Left colon (tissue), 2 donors: ENCODE measurements at places on chromosomes 3 and 15. TPM values are rescaled to one million over a fixed set of nuclear protein-coding genes. Genes with fewer than 3 reads are reported as not detected.

PLCD1 gene
- 114 TPM for total RNA-seq

PLS1 gene
- total RNA-seq = 472 TPM

AMT gene
- 24.7 TPM for total RNA-seq

TTC23 gene
- 18.6 TPM for total RNA-seq

GOLGA8J gene
- not detected for total RNA-seq

MRAS gene
- total RNA-seq = 6.3 TPM

CHRD gene
- total RNA-seq = 2.1 TPM

FBXO40 gene
- total RNA-seq = not detected

LMAN1L gene
- 0.40 TPM for total RNA-seq

CCRL2 gene
- 18.3 TPM for total RNA-seq

TGM4 gene
- total RNA-seq = not detected

GRCh38 chr3:187264021-187264420 lies 27.5 kb downstream of the MASP1 start:
- no peak for DNase-seq

GRCh38 chr3:37620071-37620635 lies 241.5 kb upstream of the CTDSPL start:
- DNase-seq = no peak

GRCh38 chr15:68491415-68492106 lies 59.6 kb upstream of the ITGA11 start:
- DNase-seq = no peak

DNA sequence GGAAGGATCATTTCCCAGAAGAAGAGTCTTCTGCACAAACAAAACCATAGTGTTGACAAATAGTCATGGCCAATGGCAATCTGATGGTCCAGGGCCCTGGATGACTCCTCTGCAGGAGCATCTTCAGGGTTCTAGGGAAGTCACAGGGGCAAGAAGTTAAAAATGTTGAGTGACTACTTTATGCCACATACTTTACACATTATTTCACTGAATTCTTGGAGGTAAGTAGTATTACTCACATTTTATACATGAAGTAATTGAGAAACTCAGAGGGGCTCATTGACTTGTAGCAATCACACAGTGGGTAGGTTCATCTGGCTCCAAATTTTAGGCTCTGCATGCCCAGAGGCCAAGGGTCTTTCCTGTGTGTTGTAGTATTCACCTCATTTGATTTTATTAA lies 430.2 kb upstream of the MCTP2 start:
- no peak for DNase-seq

DNA sequence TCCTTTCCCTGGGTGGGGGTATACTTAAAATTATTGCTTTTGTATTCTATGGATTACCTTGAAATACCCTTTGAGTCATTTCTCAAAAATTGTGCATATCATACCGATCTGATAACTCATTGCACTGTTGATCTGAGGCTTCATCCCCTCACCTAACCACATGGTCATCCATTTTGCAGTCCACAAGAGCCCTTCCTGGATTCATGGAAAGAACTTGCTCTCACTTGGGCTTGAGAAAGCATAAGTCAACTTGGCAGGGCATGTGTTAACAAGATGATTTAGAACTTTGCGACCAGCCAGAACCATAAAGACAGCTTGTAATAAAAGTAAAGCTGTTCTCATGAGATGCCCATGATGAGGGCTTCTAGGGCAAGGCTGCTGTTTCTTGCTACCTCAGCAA lies 22.2 kb downstream of the MME start:
- no peak for DNase-seq

DNA sequence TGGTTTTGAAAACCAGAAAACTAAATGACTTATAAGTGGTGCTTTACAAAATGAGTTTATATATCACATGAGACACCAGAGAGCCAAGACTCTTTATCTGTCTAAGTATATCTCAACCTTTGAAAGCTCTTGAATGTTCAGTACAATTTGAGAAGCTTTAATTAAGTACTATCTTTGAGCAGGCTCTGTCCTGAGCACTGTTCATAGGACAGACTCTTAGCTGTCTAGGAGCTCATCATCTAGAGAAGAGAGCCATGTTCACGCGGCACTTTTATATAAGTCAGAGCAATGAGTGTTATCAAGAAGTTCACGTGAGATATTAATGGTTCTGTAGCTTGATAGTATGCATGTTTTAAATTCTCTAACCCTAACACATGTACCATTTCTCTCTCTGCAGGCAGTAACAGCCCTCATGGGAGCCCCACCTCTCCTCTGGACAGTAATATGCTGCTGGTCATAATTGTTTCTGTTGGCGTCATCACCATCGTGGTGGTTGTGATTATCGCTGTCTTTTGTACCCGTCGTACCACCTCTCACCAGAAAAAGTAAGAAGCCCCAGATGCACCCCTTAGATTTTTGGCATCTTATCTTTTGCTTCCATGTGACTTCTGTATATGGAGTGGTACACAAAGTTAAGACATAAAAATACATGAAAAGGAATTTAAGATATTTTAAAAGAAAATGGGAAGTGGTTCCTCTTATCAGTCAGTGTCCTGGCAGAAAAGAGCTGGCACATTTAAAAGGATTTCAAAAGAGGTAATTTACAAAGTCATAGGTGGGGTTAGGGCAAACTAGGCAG lies 86.0 kb downstream of the HCN4 start:
- DNase-seq = no peak

- no peak for DNase-seq
Observed at GRCh38 chr3:33159234-33159633, 45.4 kb downstream of the CRTAP start.

DNA sequence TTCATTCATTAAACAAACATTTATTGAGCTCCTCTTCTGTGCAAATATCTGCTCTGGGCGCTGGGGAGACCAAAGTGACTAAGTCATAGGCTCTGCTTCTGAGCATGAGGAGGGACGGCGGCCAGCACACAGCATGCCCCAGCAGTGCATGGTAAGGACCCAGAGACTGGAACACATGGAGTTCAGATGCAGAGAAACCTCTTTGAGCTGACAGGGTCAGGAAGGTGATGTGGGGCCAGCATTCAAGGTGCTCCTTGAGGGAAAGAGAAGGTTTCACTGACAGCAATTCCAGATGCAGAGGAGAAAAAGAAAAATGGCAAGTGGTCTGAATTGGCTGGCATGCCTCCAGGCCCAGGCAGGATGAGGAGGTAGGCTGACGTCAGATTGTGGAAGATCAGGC lies 234.5 kb downstream of the UACA start:
- DNase-seq = no peak

- no peak for DNase-seq
Observed at GRCh38 chr3:184129012-184129411, 6.1 kb upstream of the EIF2B5 start.

DNA sequence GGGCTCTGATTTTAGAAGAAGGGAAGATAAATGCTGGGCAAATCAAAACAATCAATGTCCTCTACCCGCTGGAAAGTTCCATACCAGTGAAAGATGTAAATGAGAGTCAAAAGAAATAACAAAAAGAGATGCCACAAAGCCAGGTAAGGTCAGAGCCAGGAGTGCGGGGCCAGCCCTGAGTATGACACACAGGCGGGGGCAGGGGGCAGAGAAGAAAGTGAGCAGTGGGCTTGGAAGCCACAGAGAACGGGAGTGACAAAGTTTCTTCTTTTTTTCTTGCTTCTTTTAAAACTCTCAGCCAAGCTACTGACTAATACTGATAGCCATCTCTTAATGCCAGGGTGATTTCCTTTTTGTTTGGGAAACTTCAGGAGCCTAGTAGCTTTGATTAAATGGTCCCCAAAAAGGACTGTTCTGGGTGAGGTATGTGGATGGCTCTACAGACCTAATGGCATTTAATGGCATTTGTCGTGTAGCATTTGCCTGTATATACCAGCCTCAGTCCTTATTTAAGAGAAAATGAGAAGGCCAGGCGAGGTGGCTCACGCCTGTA lies 23.1 kb upstream of the TSEN2 start:
- DNase-seq = no peak

- DNase-seq = peak; percentile 94
Observed at GRCh38 chr15:42056934-42057798, 36.3 kb upstream of the PLA2G4E start.

DNA sequence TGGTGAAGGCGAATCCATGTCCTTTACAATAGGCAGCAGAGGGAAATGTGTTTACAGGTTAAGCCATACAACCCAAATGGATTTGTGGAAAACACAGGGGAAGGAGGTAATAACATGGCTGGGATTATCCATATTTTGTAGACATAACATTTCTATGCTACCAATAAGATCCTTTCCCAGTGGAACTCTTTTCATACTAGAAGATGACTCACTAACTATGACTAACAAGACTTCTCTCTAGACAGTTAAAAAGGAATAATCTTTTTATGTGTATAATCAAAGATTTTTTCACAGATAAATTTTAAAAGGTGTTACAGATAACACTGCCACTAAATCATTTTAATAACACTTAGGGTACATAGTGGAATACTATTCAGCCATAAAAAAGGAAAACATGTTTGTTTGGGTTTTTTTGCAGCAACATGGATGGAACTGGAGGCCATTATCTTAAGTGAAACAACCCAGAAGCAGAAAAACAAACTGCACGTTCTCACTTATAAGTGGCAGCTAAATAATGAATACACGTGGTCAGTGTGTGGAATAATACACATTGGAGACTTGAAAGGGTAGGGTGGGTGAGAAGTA lies 39.6 kb downstream of the VPS13C start:
- DNase-seq = no peak

GRCh38 chr3:54264050-54264449 lies 141.7 kb downstream of the CACNA2D3 start:
- DNase-seq = no peak

- DNase-seq = no peak
Observed at GRCh38 chr3:182142928-182143327, 431.2 kb downstream of the SOX2 start.

- no peak for DNase-seq
Observed at GRCh38 chr3:187943677-187944389, 198.6 kb upstream of the BCL6 start.

GRCh38 chr3:42515391-42515916 lies 13.0 kb downstream of the VIPR1 start:
- peak; percentile 81 for DNase-seq

- no peak for DNase-seq
Observed at GRCh38 chr3:52119099-52119498, 35.1 kb downstream of the POC1A start.

DNA sequence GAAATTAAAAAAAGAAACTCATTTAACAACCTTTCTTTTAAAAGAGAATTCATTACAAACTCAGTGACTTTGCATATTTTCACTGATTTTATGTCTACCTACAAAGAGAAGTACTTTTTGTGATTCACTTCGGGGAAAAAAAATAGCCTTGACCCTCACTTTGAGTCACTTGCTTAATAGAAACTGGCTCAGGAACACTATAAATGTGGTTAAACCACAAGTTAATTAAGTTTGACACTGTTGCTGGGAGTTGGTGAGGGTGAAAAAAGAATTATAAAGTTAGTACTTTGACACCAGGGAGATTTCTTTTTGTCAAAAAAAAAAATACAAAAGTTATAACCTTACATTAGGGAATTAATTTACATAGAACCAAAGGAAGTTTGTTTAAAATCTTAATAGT lies 810.9 kb downstream of the NR2F2 start:
- no peak for DNase-seq

DNA sequence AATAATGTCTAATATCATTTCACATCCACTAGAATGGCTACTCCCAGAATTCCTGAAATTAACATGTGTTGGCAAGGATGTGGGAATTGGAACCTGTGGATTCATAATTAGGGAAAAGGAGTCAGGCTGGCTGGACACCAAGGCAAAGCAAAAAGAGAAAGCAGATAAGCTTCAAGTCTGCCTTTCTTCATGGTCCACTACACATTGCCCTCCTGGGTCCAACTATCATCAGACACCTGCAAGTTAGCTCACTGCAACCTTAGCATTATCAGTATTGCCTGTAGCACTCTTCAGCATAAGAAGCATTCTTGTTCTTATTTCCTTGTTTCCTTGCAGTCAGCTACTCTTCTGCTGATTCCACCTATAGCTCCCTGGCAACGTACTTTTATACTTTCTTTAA lies 124.3 kb downstream of the ZNF280D start:
- no peak for DNase-seq

- peak; percentile 87 for DNase-seq
Observed at GRCh38 chr3:43286115-43286840, at the start of gene SNRK. SNRK (plus strand) TSS chr3:43286540; CDS start chr3:43303204, 16,664 bp downstream.
